ENCODE measurements at places on chromosomes 7 and 10.

DNA sequence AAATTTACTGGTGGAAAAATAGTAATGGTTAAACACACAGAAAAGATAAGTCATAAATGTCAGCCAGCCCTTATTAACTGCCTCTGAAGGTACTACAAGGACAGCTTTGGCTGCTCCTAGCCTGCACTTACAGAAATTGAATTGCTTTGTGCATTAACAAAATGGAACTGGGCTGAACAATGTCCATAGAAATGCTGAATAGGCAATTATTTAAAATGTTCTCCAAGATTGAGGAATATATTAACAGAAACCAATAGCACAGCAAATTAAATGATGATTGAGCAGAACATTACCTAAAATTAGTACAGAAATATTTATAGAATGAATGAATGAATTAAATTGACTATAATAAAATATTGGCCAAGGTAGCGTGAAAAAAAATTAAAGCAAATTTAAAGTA is 42.4 kb upstream of the AGMO start:
- no peak for DNase-seq

GRCh38 chr7:43960933-43961332 is 34.7 kb downstream of the UBE2D4 start:
- DNase-seq, result no peak

- DNase-seq, result no peak
These were observed 1059.8 kb downstream of the LRMDA start for GRCh38 chr10:76491216-76491615.

DNA sequence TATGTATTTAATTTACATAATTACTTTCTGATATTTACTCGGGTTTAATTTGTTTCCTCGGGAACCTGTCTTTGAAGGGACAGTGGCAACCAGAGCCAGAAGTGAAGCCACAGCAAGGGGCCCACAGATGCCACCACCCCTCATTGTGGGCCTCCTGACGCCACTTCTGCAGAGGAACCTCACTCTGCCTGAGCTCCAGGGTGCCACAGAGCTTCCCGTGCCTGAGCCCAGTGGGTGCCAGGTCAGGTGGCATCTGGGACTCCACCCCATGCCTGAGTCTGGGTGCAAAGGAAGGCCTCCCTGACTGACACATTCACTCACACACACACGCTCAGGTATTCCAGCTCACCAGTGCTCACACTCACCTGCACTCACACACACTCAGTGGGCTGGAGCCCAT is 213.7 kb downstream of the GRID1 start:
- no peak for DNase-seq

DNA sequence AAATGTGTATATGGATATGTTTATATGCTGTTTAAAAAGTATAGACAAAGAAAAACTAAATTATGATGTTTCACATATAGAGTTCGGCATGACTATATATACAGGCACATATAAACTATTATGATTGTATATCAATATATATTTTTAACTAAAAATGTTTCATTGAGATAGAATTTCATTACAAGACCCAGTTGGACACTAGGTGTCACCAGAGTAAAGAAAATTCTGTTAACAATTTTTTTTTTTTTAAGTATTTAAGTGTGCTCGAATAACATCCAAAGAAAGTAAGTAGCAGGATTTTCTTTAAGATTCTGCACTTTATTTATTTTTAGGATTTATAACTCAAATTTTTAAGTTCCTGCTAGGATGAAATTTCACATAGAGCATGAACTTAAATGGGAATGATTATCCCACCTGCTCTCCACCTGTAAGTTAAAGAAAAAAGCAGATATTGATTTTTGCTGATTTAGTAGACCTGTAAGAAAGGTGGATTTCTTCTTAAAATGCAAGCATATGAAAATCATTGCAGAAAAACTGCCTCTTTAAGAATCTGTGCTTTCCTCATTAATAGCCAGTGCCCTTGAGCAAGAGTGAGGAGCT is 961.5 kb downstream of the PCDH15 start:
- no peak for DNase-seq

GRCh38 chr10:8069108-8069507 is 14.6 kb downstream of the GATA3 start:
- DNase-seq, result no peak

GRCh38 chr7:130921391-130922180 is 187.6 kb upstream of the KLF14 start:
- DNase-seq, result no peak

GRCh38 chr7:140591180-140591902 is 49.3 kb downstream of the DENND2A start:
- no peak for DNase-seq

- no peak for DNase-seq
These were observed 39.6 kb upstream of the MET start for GRCh38 chr7:116632384-116632783.

- no peak for DNase-seq
These were observed 171.2 kb downstream of the GRM8 start for GRCh38 chr7:127081539-127081938.

GRCh38 chr10:104077247-104077646 is 8.4 kb downstream of the COL17A1 start:
- DNase-seq, result no peak

DNA sequence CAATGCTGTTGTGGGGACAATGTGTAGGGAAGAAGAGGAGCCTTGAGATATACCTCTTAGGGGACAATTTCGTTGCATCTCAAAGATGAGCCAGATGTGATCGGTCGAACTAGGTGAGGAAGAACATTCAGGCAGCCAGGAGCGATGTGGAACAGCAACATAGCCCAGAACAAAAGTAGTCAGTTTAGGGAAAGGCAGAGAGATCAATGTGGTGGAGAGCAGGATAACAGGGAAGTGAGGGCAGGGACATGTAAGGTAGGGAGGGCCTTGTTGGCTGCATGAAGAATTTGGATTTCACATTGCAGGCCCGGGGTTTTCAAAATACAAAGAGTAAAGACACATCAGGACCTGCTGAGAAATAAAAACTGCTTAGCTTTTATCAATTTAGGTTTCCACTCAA is 29.1 kb upstream of the MACC1 start:
- no peak for DNase-seq

- no peak for DNase-seq
These were observed 97.0 kb upstream of the SVIL start for GRCh38 chr10:29731760-29732159.

DNA sequence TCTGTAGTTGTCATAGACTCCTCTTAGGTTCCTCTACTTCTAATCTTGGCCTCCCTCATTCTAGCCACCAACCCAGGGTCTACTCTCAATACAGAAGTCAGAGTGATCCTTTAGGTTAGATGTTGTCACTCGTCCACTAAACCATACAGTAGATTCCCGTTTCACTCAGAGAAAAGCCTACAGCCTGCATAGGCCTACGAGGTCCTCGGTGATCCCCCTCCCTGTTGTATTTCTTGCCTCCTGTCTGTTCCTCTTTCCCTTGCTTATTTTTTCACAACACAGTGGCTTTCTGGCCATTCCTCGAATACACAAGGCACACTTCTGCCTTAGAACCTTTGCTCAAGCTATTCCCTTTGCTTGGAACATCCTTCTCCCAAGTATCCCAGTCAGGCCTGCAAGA is 183.0 kb upstream of the PRSS1 start:
- no peak for DNase-seq

DNA sequence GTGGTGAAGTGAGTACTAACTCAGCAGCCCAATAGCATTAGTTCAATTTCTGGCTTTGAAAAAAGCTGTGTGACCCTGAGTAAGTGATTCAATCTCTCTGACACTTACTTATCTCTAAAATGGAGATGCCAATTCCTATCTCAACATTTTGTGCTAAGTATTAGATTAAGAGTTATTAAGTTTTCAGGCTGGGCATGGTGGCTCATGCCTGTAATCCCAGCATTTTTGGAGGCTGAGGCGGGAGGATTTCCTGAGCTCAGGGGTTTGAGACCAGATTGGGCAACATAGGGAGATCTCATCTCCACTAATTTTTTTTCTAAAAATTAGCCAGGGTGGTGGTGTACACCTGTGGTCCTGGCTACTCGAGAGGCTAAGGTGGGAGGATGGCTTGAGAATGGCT is 109.5 kb downstream of the PRTFDC1 start:
- DNase-seq, result no peak

DNA sequence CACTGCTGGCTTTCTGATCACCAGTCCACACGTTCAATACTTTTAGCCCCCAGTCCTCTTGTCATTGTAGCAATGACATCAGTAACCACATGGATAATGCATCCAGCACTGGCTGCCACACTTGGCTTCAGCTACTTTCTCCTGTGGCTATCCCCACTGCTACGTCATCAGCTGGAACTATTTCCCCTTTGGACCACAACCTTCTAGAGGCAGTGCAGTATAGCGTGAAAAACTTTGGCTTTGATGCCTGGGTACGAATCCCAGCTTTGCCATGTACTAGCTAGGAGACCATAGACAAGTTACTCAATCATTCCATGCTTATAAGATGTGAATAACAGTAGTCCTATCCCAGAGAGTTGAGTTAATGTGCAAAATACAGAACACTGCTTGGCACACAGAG is 63.2 kb downstream of the CCDC3 start:
- no peak for DNase-seq

DNA sequence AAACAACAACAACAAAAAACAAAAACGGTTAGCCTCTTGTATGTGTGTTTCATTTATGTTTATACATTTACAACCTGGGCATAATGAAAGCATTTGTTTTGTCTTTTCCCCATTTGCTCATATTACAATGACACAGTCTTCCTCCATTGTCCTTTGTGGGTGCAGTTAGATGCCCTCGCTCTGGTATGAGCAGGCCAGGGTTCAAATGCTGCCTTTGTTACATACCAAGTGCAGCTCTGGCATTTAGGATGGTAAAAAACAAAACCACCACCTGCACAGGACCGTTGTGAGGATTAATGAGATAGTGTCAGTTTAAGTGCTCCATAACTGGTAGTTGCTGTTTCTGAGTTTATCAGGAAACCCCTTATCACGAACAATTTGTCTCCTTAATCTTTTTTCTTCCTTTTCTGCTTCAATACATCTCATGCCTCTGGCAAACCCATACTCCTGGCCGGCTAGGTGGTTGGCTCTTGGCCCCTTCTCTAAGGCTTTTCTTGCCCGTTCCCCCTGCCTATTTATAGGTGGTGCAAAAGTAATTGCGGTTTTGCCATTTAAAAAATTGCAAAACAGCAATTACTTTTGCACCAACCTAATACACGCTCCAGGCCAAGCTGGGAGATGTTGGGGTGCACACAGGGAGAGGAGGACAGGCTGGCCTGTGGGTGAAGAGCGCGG is 18.6 kb upstream of the TMEM225B start:
- DNase-seq, result no peak

GRCh38 chr7:139774376-139774775 is 3.4 kb downstream of the HIPK2 start:
- DNase-seq, result no peak

GRCh38 chr10:110804376-110804775 is 67.4 kb upstream of the PDCD4 start:
- DNase-seq, result no peak

DNA sequence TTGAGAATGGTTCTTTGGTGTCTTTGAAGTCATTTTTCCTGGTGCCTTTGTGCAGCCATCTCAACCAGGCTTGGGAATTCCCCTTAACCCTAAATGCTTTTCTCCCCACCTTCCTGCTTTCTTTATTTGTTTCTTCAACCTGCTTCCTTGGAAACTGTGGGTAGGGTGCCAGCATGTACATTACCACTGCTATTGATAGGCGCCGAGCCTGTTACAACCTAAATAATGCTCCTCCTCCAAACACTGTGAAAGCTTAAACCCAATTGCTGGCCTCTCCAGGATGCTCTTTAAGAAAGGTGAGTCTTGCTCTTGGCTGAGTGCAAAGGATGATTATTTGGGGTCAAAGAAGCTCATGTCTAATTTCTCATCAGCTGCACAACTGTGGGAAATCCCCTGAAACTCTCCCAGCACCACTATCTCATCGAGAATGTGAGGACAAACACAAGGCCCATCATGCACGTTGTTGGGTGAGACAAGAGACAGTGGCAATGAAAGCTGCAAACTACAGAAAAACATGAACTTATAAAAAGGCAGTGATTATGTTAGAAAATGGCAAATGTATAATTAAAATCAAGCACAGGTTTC is 285.5 kb upstream of the IGFBP3 start:
- no peak for DNase-seq

- no peak for DNase-seq
These were observed 409.2 kb upstream of the ZMIZ1 start for GRCh38 chr10:78659598-78659967.

- no peak for DNase-seq
These were observed 131.0 kb upstream of the EEPD1 start for GRCh38 chr7:36021917-36022550.

DNA sequence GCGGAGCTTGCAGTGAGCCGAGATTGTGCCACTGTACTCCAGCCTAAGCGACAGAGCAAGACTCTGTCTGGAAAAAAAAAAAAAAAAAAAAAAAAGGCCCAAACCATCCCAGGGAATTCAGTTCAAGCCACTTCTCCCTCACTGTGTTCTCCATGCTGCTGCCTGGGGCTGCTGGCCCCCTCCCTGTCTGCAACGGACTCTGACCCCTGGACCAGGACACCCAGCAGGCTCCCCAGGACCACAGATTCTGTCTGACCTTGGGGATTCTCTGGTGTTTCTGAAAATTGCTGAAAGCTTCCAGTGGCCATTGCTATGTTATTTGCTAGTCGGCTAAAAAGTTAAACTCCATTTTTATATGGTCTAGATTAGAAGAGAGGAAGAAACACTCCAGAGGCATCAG is 261.7 kb upstream of the C7orf33 start:
- no peak for DNase-seq

DNA sequence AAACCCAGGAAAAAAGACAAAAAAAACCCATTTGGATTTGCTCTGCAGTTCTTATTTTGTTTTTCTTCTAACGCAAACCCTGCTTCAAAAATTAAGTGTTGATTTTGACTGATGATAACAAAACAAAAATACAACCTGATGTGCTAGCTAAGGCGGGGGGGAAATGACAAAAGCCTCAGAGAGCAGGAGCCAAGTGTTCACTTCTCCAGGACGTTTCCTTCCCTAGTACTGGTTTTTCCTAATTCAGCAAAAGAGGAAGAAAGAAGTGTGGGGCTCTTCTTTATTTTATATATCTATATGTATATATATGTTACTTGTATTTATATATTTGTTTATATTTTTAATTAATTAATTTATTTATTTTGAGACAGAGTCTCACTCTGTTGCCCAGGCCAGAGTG is 28.0 kb downstream of the SNX10 start:
- no peak for DNase-seq

- no peak for DNase-seq
These were observed 12.2 kb upstream of the KCP start for GRCh38 chr7:128922496-128923410.

DNA sequence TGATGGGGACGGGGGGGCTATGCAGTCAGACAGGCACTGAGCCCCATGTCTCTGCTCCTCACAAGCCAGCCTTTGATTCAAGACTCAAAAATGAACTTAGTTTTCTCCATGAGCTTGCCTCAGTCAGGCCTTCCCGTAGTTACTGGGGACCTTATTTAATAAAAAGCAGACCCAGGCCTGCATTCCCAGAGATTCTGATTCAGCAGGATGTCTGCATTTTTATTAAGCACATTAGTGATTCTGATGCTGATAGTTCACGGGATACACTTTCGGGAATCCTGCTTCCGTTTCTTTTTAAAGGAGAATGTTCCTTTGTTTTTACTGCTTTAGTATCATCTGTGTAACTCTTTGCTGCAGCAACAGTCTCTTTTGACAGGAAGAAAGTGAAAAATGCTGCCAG is 28.3 kb upstream of the PLPP4 start:
- no peak for DNase-seq
